ENCODE measurements at places on chromosomes 2 and 18.

- DNase-seq = no peak
These were observed 210.5 kb upstream of the PIK3C3 start for GRCh38 chr18:41744421-41745030.

DNA sequence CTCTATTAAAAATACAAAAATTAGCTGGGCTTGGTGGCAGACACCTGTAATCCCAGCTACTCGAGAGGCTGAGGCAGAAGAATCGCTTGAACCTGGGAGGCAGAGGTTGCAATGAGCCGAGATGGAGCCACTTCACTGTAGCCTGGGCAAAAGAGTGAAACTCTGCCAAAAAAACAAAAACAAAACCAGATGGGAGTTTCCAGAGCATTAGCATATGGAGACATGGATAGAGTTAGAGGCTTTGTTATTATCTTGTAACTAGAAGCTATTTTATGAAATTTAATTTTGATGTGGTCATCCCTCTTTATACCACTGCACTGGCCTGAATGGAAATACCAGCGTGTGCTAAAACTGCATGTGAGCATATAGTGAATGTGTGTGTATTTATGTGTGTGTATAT is 58.9 kb downstream of the TRAPPC8 start:
- no peak for DNase-seq

DNA sequence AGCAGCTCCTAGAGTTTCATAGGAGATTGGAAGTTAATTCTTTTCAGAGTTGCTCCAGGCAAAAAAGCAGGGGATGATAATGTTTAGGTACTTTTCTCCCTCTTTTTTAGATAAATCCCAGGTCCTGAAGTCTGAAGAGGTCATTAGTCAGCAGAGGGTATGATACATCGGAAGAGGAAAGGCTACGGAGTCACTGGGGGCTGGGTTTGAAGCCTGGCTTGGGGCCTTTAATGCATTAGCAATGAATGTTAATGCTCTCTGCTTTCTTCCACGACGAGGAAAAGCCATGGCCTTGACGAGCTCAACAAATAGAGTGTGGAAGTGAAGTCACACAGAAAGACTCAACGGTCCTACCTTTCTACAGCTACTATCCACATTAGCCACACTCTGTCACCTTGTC is 235.1 kb downstream of the NCKAP5 start:
- DNase-seq = no peak

DNA sequence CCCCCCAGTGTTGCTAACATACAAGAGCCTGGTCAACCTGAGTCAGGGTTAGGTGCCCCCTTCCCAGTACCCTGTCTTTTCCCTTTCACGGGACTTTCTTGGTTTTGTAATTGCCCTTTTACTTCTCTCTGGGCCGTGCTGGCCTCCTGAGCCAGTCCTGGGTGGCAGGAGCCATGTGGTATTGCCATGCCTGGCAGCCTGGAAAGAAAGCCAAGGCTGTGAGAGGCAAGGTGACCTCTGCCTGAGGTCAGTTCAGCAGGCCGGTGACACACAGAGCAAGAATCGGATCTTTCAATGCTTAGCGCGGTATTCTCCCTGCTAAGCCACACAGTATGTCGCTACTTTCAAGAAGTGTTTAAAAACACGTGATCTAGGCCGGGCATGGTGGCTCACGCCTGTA is 52.3 kb downstream of the C18orf63 start:
- no peak for DNase-seq

- DNase-seq = no peak
These were observed 4.0 kb downstream of the EMILIN2 start for GRCh38 chr18:2850816-2851215.

GRCh38 chr2:101400506-101401325 is 13.4 kb upstream of the CREG2 start:
- DNase-seq = no peak

GRCh38 chr2:893311-893710 is 57.3 kb upstream of the SNTG2 start:
- DNase-seq = no peak

DNA sequence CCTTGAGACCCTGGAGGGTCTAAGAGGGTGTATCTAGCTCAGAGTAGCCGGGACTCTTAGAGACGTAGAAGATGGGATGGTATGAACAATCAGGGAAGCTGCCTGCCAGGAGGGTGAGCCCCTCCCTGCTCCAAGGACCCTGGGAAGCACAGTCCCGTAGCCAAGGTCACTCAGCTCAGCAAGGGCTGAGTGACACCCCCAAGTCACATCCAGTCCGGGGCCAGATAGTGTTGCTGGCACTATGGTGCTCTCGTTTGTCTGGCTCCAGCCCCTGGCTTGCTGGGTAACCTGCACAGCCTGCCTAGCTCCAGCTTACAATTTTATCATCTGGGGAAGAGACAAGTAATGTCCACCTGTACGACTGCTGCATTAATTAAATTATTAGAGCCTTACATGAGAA is 22.3 kb downstream of the REEP1 start:
- no peak for DNase-seq

DNA sequence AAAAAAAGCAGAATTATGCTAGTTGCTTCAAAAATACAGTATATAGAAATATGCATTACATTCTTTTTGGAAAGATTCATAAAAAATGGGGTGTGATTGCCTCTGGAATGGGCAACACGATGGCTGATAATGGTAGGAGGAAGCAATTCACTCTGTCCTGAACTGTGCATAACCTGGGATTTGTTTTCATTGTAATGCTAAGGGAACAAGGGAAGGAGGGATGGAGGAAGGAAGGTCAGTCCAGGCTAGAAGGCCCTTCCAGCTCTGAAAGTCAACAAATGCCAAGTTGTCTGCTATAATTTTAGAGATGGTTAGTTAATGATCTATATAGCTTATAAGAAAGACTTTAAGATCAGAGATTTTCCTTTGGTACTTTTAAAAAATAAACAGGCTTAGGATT is 40.8 kb downstream of the BUB1 start:
- DNase-seq = no peak

DNA sequence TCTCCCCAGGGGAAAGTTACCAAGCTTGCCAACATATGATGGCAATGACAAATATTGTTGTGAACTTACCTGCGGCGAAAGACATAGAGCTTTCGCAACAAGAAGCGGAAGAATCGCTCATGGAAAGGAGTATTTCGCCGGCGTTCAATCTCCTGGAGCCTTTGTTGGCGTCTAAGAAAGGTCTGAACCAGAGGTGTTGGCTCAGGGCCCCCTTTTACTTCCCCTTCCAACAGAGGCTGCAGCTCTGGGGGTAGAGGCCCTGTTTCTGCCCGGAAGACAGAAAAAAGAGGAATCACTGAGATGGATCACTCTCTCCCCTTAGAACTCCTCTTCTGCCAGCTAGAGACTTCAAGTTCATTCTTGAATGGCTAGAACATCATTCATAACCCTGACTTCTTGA is 10.8 kb downstream of the GGCX start:
- no peak for DNase-seq

- DNase-seq = no peak
These were observed 20.0 kb upstream of the LANCL1 start for GRCh38 chr2:210496512-210496911.

GRCh38 chr2:162197069-162197825 is 45.2 kb upstream of the GCG start:
- DNase-seq = no peak

GRCh38 chr2:53500181-53500580 is 267.4 kb upstream of the CHAC2 start:
- no peak for DNase-seq

Data from HuH-7 (cell line).